ENCODE measurements at places on chromosomes 1 and 21. TPM values are rescaled to one million over a fixed set of nuclear protein-coding genes. Genes with fewer than 3 reads are reported as not detected.

DNA sequence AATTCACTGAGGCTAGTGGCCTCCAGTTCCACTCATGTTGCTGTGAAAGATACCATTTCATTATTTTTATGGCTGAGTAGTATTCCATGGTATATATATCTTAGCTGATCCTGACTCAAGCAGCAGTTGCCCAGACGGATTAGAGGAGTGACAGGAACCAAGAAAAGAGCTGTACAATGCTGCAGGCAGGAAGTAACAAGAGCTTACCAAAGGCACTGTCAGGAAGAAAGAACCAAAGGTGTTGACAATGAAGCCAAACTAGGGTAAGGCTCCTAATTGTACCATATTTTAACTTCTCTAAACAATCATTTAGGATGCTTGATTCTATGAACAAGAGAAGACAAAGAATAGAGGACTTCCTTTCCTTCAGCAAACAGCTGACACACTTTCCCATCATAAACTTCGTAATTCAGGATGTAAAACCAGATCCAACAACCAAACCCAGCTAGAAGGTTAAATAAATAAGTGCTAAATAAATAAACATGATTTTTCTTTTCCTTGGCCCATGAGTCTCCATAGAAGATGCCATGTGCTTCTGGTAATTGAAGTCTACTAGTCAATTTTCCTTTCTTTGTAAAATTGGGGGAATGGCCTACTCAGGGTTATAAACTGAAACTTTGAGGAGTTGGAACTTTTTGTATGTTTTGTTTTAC is 248.2 kb upstream of the SGIP1 start:
- no peak for DNase-seq

DNA sequence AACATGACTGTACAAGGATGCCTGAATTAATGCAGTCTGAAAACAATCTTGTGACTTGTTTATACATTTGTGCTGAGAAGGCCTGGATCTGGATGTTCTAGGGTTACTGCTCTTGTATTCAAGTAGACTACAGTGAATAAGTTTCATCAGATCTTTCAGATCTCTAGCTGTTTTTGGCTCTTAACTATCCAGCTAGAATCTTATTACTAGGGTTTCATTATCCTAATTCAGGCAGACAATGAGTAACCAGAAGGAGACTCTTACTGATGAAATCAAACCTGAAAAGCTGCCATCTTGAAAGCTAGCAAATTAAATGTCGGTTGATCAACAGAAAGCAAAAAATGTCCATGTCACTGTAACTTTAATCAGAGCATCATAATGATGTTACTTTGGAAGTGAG is 112.5 kb upstream of the KCNK2 start:
- DNase-seq, result no peak

CYP4X1 gene
- 4.1 TPM for total RNA-seq

GJA4 gene
- total RNA-seq, result 21.8 TPM

DNA sequence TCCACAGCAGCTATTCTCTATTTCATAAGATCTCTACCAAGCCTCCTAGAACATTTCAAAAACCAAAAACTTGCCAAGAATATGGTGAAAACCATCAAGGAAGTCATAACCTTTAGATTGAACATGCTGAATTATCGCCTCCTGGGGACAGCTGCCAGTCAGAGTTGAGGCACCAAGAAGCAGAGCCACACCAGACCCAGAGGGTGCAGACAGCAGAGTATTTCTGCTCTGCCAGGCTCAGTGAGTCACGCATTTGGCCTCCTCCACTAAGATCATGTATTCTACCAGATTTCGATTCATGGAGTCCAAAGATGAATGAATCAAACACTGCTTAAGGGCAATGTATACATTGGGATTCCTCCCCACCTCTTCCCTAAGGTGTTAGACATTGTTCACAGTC is 2.1 kb downstream of the F3 start:
- no peak for DNase-seq

HTR6 gene
- total RNA-seq, result not detected

DNA sequence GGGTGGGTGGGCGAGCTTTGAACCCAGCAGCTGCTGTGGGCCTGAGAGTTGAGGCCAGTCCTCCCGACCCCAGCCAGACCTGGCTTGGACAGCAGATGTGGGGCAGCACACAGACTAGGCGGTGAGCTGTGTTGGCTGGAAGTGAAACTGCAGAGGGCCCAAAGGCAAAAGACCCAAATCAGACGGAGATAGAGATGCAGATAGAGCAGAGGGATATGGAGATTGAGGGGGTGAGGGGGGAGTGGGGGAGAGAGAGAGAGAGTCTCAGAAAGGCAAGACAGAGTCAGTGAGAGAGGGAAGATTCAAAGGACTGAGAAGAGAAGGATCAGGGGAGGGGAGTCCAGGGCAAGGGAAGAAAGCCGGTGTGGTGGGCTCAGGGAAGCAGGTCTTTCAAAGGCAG is 17.0 kb upstream of the POU3F1 start:
- DNase-seq, result no peak

CA14 gene
- not detected for total RNA-seq

DNA sequence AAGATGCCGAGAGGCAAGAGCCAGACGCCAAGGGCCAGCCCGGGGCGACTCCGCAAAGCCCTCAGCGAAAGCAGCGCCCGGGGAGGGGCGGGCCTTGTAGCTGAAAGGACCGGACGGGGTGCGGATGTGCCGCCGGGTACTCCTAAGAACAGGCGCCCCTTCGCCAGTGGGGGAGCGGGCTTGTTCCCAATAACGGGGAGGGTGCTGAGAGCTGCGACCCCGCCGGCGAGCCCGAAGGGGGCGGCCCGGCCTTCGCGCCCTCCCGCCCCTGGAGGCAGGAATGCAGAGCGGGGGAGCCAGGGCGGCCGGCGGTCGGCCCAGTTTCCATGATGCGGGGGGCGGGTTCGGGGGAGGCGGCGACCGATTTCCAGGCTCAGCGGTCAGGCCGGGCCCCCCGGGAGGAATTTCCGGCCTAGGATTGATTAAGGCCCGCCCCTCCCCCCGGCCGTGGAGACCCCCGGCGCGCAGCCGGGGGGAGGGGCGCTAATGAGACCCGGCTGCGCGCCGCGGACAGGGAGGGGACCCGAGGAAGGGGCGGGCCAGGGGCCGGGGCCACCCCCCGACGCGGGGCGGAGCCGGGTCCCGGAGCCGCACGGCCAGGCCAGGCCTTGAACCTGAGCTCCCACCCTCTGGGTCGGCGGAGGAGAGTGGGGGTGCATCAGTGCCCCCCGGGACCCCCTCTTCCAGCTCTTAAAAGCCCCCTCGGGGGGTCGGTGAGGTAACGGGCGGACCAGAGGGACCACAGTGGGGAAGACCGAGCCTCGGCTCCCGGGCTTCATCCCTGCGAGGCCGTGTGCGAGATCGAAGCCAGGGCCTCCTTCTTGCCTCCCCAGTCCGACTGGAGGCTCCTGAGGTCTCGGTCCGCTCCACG is 898 bp upstream of the TMEM200B start:
- DNase-seq, result peak; percentile 75

- no peak for DNase-seq
Observed at GRCh38 chr1:159175571-159175970, 4.2 kb downstream of the CADM3 start.

DNA sequence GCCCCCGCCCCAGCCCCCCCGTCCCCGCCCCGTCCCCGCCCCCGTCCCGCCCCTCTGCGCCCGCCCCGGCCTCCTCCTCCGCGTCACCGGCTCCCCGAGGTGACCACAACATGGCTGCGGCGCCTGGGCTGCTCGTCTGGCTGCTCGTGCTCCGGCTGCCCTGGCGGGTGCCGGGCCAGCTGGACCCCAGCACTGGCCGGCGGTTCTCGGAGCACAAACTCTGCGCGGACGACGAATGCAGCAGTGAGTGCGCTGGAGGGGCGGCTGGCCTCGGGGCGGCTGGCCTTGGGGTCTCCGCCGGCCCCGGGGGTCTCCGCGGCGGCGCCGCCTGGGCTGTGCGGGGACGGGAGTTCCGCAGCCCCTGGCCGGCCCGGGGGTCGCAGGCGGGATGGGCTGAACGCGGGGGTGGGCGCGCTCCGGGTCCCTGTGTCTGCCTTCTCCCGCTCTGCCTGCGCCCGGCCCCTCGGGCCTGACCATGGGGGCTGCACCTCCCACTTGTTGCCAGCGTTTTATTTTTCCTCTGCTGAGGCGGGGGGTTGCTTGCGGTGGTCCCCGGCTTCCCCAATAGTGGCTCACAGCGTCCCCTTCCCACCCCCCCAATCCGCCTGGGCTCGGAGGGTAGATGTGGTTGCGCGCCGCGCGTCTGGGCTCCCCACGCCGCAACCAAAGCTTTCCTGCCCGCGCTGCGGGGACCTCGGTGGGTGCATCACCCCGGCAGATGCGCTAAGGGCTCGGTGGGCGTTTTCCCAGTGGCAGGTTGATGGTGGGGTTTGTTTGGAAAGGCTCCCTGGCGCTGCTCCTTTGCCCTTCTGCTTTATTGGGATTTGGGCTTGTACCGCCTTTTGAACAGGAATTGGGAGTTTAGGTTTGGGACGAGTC is at the start of gene MIA3:
MIA3 (plus strand) TSS at position 97 of the 879 bp plus-strand sequence; CDS start at position 111, 14 bp downstream.
- DNase-seq, result peak; percentile 91
